ENCODE measurements at places on chromosomes 6 and 20.

- no peak for DNase-seq
Measured at GRCh38 chr6:133886104-133886775, 2.7 kb upstream of the TCF21 start.

DNA sequence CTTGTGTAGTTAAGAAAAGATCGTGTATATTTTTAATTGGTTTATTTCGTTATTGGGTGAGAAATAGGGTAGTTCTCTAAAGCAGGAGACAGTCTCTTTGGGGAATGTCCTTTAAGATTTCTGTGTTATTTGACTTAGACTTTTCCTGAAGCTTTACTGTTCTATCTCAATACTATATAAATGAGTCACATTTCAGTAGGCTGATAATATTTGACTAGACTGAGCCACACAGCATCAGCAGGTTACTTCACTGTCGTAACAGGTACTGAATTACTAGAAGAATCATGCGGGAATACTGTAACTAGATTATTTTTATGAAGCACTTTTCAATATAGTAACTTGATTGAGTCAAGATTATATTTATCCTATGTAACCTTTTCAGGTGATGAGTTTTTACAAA lies 1.4 kb downstream of the SMAP1 start:
- no peak for DNase-seq

GRCh38 chr6:125299257-125299656 lies 2.5 kb downstream of the HDDC2 start:
- DNase-seq, result no peak

GRCh38 chr20:40313730-40314129 lies 375.3 kb downstream of the MAFB start:
- DNase-seq, result no peak

- DNase-seq, result no peak
Measured at GRCh38 chr20:59938221-59938620, 1.9 kb downstream of the PPP1R3D start.

DNA sequence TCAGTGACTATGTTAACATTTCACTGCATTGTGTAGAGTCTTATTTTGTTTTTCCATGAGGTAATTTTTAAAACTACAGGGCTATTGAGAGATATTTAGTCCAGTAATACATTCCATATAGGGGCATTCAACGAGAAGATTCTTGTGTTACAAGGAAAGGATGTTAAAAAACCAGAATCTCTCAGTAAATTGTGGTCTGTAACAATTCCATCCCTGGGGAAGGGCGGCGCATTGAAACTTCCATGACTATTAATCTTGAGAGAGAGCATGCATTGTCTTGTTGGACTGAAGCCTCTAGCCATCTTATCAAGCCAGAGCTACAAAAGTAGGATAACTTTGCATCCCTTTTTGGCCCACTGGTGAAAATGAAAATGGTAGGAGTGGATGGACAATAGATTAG lies 119.7 kb downstream of the BCKDHB start:
- DNase-seq, result no peak

DNA sequence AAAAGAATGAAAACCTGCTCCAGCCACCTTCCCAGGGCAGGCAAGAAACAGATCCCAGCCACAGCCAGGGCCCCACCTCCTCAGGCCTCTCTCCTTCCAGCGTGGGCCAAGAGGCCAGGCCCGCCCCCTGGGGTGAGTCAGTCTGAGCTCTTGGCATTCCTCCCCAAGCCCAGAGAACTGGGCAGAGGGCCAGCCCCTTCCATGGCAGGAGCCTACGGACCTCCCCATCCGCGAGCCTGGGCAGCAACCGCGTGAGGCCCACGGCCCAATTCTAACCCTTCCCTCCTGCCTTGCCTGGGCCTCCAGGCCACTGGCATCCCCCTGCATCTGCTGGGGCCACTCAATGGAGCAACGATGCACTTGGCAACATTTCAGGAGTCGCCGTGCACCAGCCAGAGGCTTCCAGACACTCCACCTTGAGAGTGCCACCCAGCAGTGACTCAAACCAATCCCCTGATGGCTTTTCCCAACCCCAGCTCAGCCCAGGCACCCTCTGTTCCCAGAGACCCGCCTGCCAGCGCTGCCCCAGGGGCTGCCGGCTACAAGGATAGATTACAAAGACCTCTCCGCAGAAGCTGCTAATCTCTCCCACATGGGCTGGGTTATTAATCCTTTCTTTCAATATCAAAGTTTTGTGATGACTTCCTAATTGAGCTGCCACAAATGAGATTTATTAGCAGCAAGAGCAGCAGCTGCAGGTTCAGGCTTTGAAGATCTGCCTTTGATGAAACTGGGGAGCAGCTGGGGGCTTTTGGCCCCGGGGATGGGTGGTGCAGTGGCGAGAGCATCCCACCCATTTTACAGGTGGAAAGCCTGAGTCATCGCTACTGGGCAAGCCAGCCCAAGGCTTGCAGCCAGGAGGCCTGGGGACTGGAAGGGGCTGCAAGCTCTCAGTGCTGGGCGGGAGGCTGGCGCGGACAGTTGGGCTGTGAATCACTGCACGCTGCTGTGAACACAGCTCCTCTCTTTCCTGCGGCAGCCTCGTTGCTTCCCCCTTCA lies 85.7 kb downstream of the NFATC2 start:
- DNase-seq, result peak; percentile 89

DNA sequence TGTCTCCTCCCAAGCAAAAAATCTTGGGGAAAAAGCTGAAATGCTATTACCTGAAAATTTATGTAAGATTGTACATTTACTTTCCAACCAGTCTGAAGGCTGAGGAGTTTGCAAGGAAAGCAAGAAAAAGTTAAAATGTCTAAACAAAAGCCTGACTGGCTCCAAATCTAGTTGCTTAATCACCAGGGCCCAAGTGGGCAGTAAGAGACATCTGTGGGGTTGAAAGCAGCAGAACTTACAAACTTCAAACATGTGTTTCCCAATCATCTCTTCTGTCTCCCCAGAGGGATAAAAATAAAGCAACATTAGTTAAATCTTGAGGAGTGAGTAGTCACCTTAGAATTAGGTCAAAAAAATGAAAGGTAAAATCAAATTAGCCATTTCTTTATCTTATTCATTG lies 98.6 kb downstream of the OGFRL1 start:
- no peak for DNase-seq

DNA sequence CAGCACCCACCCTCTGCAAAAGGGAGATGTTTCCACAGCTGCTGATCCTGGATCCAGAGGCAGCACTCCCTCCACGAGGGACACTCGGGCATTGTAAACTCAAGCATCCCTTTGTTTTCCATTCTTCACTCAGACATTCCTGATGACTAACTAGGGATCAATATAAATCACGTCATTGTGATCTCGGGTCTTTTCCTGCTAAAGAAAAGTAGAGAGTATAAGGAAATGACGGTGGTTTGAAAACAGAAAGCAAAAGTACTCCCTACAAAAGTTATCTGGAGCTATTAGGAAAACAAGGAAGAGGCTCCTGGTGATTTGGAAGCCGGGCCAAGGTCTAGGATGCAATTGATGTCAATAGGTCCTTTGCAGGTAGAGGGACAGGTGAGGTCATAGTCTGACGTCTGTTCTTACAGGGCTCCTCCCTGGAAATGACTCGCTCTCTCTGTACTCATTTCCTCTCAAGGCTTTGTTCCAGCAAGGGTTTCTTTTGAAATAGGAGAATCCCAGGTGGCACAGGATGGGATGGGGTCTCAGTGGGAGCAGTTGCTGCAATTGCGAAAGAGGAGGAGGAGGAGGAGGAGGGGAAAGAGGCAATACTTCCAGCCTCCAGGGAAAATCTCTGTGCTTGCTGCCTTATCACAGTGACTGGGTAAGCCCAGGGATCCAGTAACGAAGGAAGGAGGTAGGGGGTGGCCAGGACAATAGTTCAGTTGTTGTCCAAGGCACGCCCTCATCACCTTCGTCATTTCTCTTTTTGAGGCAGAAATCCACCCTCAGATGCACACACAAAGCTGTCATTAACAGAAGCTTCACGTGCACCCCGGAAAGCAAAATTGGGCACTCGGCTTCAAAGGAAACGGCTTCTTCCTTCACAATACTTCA lies 222.8 kb downstream of the LY86 start:
- peak; percentile 31 for DNase-seq

DNA sequence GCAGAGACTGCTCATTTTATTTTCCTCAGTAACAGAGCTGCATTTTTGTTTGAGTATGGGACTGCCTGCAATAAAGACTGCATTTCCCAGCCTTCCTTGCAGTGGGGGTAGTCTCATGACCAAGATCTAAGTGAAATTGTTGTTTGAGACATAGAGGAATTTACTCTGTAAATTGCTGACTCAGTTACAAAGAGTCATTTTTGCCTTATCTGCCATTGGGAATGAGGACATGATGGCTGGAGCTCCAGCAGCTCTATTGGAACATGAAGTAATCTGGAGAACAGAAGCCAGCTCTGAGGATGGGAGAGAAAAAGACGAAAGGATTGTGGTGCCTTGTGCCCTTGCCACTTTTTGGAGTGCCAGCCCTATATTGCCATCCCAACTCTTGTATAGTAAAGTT lies 2.1 kb upstream of the CST11 start:
- DNase-seq, result no peak

DNA sequence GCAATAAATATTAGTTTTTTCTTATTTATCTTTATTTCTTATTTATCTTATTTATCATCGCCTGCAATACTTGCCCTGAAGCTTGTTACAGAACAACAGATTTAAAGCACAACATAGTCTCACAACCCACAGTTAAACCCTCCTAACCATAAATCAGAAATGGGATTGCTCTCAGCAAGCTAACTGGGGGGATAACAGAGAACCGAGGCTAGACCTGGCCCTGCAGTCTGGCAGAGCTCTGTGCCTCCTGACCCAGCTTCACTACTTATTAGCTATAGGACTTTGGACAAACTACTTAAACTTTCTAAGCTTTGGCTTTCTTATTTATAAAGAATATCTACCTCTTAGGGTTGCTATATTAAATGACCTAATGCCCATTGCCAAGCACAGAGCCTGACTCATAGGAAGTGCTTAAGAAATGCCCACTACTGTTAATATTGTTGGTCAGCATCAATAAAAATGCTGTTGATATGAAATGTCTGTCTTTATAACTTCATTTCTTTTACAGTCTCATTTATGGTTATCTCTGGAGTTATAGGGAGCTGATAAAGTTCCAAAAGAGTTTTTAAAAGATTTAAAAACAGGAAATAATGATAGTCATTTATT lies 87.9 kb upstream of the BEND6 start:
- DNase-seq, result no peak

GRCh38 chr20:64161356-64162238 lies 2.7 kb upstream of the MYT1 start:
- no peak for DNase-seq

- no peak for DNase-seq
Measured at GRCh38 chr20:20076297-20077065, 24.1 kb downstream of the CFAP61 start.

DNA sequence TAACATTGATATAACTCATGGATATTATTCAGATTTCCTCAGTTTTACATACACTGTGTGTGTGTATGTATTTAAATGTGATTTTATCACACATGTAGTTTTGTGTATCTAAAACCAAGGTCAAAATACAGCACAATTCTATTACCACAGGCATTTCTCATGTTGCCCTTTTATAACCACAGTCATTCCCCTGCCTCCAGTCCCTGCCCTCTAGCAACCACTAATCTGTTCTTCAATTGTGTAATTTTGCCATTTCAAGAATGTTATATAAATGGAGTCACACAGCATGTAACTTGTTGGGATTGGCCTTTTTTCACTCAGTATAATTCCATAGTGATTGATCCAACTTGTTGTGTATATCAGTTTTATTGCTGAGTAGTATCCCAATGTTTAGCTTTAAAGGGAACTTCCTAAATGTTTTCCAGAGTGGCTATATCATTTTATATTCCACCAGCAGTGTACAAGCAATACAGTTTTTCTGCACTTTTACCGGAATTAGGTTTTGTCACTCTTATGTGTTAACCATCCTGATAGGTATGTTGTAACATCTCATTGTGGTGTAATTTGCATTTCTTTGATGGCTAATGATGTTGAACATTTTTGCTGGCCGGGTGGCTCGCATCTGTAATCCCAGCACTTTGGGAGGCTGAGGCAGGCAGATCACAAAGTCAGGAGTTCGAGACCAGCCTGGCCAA lies 338.2 kb downstream of the SOX4 start:
- no peak for DNase-seq

DNA sequence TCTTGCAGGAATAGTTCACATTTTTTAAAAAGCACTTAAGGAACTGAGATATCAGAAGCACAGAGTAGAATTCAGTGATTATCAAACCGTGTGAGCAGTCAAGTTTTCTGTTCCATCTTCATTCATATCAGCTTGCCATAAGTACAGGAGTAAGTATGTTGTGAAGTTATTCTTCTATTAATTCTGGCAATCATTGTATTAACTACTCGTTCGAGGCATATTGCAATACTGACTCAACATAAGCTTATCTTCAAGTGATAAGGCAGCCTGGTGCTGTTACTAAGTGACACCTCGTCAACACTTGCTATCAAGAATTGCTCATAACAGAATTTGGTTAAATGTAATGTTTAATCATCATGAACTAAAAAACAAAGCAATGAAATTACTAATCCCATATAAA lies 75.7 kb upstream of the SNX9 start:
- DNase-seq, result no peak

All from NCI-H1092 treated with DMSO at 0.1 percent for 48 hours (cell line).